NCI-H2081 (cell line): ENCODE measurements at places on chromosomes 1 and 21.

DNA sequence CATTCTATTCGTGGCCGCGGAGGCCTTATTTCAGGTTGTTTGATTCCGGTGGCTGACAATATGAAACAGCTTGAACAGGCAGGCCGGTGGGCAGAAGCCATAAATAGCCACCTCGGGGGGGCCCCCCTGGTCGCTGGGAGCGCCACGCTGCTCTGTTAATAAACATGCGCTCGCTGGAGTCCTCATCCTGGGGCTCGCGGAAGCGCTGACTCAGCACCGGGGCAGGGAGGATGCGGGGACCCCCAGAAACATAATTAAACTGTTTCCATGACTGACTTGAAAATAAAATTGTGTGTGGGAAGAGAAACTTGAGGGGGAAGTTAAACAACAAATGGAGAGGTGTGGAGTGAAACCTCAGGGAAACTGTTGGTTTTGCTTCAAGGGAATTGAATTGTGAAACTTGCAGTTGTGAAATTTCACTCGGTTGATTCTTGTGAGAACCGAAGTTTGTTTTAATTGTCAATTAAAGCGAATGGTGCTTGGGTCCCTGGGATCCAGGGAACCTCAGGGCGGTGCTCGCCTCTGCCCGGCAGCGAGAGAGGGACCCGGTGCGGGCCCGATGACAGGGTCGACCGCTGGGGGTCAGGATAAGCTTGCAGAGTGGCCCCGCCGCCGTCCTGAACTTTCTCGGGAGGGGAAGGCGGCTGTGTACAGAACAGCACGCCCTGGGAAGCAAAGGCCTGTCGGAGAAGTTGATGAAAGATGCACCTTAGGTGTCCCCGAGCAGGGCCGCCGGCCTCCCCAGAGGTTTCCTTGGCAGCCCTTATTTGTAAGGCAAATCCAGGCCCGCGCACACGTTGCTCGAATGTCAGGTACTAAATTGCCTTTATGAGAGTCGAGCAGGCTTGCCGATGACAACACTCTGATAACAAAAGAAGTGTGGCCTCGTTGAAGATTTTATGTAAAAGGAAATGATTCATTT is 176.9 kb upstream of the LMO4 start:
- DNase-seq = no peak

DNA sequence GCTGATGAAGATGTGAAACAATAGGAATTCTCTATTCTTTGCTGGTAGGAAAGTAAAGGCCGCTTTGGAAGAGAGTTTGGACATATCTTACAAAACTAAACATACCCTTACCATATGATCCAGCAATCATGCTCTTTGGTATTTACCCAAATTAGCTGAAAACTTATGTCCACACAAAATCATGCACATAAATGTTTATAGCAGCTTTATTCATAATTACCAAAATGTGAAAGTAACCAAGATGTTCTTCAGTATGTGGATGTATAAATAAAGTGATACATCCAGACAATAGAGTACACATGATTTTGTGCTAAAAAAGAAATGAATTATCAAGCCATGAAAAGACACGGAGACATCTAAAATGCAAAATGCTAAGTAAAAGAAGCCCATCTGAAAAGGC is 98.7 kb upstream of the SLC35F3 start:
- DNase-seq = no peak

DNA sequence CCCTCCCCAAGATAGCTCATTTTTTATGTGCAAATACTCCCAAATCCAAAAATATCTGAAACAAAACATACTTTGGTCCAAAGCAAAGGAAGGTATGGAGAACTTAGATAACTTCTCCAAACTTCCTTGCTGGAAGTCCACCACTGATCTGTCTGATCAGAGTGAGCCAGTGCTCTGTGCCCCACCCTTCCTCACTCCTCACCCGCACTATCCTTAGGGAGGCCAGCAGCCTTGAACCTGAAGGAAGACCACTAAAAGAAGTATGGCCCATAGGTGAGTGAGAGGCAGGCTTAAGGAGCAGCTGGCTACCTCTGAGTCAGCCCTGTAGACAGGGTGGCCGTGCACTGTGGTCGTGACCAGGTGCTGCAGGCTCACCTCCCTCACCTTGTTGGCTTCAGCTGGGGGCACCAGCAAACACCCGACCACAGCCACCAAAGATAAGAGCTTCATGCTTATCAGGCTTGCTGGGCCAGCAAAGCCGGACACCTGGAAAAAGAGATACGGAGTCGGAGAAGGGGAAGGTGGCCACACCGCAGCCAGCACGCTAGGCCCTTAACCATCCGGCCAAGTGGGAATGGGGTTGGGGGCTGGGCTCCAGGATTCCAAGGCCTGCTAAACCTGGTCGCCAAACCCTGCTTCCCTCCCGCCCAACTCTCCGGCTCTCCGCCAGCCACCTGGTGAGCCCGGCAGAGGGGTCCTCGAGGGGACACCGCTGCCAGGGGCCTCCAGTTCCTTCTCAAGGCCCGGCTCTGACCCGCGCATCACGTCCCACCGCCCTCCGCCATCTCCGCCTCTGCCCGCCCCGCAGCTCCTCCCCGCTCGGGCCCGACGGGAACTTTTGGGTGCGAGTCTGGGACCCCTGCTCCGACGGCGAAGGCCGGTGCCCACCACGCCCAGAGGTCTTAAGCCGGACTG is 543 bp downstream of the TMEM9 start:
- DNase-seq = peak; percentile 59

GRCh38 chr1:156623946-156624813 is 5.0 kb downstream of the HAPLN2 start:
- DNase-seq = peak; percentile 73

- no peak for DNase-seq
These were observed 28.1 kb upstream of the RNF19B start for GRCh38 chr1:32992489-32993323.

DNA sequence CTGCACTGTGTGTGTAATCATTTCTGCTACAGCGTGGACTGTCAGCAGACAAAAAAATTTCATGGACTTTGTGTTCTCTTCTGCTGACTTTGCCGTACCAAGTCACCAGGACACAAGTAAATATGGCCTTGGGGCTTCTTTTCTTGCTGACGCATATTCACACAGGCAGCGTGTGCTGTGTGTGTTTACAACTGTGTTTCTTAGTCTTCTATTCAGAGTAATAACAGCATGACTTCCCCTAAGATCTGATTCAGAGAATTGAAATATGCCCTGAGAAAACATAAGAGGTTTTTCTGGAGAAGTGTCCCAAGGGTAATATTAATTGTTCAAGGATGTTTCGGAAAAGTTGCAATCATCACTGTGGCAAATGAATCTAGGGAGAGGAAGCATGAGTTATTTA is 47.1 kb upstream of the DYNLT5 start:
- DNase-seq = no peak

DNA sequence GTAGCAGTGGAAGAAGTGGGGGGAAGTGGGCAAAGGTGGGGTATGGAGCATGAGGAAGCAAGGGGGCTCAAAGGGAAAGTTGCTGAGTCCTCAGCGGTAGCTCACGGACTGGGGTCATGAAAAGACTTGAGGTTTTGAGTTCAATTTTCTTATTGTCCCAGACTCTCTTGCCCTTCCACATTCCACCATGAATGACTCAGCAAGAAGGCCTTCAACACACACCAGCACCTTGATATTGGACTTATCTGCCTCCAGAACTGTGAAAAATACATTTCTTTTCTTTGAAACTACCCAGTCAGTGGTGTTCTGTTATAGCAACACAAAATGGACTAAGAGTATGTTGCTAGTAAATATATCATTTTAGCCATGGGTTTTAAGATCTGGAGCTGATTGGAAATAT is 17.3 kb upstream of the RHBDL2 start:
- DNase-seq = no peak

GRCh38 chr1:178143730-178144690 is 50.1 kb downstream of the RASAL2 start:
- no peak for DNase-seq
